DMS 273 treated with DMSO at 0.1 percent for 48 hours (cell line): ENCODE measurements at places on chromosomes 11 and 22.

DNA sequence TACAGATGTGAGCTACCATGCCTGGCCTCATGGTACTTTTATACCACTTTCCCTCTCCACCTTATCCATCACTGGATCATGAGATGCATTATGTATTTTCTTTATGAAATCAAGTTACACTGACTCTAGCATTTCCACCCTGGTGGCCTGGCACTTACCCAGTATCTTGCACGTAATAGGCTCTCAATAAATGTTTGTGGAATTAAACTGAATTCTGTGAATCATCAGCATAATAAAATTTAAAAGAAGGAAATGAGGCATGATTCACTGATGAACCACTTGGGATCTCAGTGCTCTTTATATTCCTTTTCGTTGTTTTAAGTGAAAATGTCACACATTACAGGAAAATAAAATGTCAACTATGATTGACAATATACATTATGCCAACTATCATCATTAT lies 25.1 kb downstream of the ADM start:
- DNase-seq, result no peak

GRCh38 chr11:76162336-76163288 lies 43.7 kb downstream of the WNT11 start:
- no peak for DNase-seq

DNA sequence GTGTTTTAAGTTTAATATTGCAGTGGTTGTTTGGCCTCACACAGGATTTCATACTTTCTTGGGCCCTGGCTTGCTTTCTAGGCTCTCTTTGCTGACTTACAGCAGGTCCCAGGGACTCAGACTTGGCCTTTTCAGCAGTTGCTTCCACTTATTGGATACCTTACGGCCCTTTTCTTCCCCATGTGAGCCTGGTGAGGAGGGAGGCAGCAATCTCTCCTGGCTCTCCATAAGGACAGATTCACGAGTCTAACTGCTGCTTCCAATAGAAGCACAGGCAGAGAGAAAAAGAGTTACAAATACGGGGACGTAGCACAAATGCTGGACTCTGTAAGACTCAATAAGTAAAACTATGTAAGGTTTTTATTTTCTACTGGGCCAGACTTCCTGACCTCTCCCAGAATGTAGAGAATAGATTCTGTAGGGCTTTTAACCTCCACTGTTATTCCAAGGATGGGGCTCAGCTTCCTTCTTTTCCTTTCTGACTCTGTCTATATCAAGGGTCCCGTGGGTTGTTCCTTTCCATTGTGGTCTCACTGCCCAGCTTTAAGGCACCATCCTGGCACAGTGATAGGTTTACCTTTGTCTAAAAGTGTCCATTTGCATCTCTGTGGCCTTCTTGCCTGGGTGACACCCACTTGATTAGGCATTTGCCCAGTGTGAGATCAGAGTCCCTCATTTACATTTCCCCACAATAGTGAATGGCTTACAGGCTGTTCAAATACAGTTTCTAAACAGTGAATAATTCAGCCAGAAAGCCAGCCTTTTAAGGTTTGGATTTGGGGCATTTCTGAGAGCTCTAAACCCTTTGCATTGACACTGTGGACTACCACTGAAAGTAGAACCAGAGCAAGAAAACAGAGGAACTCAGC lies 92.8 kb downstream of the RASSF10 start:
- no peak for DNase-seq

DNA sequence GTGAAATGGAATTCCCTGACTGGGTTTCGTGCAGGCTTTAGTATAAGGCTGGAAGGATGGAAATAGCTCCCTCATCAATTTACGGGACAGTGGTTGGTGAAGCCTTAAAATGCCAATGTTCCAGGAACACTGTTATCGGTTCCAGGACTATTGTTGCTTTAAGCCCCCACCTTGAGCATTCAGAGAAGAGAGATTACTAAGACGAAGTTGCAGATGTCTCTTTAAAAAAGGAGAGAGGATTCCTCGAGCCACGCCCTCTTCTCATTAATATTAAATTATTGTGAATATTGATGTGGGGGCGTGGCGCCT lies 195 bp upstream of the CREB3L1 start:
- no peak for DNase-seq

- DNase-seq, result no peak
These were observed 35.4 kb upstream of the TREH start for GRCh38 chr11:118714816-118715215.

DNA sequence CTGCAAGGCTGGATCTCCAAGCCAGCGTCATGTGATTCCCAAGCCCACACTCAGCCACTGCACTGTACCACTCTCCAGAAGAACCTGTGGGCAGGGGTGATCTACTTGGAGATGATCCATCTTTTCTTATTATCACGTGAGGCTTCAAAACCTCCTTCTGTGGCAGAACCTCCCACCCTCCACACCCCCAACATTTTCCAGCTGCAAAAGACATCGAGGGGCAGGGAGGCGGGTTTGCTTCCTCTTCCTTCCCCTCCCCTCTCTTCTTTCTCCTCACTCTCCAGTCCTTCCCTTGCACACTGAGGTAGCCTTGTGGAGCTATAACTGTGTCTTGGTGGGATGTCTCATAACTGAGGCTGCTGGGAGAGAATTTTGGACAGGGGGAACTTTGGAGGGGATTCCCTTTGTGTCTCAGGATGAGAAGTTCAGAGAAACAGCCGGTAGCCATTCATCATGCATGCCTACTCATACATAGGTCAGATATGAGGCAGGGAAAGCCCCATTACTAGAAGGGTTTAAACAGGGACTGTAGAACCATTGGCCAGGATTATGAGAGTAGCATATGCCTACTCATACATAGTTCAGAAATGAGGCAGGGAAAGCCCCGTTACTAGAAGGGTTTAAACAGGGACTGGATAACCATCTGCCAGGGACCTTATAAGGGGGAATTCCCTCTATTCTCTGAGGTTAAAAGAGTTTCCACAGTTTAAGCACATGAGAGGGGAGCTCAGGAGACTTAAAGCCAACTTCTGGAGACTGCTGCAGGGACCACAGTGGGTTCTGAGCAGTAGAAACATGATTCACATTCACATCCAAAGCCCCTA lies 420.7 kb upstream of the CADM1 start:
- DNase-seq, result no peak

- no peak for DNase-seq
These were observed 3.4 kb downstream of the DHCR7 start for GRCh38 chr11:71444811-71445210.

GRCh38 chr22:20430101-20430719 lies 7.4 kb downstream of the SCARF2 start:
- DNase-seq, result no peak

- no peak for DNase-seq
These were observed 37.2 kb upstream of the LDLRAD3 start for GRCh38 chr11:35906681-35907080.

- no peak for DNase-seq
These were observed 40.6 kb upstream of the BID start for GRCh38 chr22:17814830-17815229.

DNA sequence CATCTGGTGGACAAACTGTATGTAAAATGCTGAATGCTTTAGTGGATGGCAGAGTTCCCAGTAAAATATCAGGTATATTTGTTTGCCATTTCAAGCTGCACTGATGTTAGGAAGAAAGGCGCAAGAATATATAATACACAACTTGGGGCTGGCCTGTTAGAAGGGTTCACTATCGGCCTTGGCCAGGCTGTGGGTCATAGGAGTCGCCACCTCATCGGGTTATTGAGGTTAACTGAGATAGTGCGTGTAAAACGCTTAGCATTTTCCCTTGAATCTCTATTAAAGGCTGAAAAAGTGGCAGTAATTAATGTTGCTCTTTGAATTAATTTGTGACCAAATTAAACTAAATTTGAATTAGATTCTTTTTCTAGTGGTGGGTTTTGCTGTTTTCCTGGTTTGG lies 5.1 kb downstream of the FAM118A start:
- no peak for DNase-seq

DNA sequence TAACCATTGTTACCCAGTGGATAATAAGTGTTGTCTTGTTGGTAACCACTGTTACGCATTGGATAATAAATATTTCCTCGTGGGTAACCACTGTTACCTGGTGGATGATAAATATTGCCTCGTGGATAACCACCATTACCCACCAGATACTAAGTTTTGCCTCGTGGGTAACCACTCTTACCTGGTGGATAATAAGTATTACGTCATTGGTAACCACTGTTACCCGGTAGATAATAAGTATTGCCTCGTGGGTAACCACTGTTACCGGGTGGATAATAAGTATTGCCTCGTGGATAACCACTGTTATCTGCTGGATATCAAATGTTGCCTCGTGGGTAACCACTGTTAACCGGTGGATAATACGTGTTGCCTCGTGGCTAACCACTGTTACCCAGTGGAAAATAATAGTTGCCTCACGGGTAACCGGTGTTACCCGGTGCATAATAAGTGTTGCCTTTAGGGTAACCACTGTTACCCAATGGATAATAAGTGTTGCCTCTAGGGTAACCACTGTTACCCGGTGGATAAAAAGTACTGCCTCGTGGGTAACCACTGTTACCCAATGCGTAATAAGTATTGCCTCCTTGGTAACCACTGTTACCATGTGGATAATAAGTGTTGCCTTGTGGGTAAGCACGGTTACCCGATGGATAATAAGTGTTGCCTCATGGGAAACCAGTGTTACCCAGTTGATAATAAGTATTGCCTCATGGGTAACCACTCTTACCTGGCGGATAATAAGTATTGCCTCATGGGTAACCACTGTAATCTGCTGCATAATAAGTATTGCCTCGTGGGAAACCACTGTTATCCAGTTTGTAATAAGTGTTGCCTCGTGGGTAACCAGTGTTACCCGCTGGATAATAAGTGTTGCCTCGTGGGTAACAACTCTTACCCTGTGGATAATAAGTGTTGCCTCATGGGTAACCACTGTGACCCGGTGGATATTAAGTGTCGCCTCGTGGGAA lies 21.9 kb upstream of the NXPE4 start:
- DNase-seq, result no peak

GRCh38 chr11:3913921-3914320 lies 58.5 kb downstream of the STIM1 start:
- no peak for DNase-seq

DNA sequence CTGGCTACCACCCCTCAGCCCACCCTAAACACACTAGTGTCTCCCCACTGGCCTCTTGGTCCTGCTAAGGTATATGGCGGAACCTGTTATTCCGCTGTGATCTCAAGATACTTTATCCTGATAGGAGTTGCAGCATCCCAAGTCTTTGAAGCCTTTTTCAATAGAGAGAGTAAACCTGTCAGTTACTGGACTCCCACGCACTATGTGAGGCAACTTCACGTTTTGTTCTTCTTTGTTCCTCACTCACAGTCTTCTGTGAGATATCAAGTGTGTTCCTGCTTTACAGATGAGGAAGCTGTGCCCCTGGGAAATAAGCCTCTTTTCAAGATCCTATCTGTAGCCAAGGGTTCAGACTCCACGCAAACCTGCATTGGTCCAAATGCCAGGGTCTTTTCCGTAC lies 127.8 kb downstream of the MYO18B start:
- no peak for DNase-seq

- no peak for DNase-seq
These were observed 6.3 kb downstream of the HTATIP2 start for GRCh38 chr11:20369826-20370225.

- no peak for DNase-seq
These were observed 6.0 kb upstream of the OR10A2 start for GRCh38 chr11:6856871-6857270.

- DNase-seq, result no peak
These were observed 87.5 kb downstream of the TP53I11 start for GRCh38 chr11:44863231-44863630.

- DNase-seq, result no peak
These were observed 38.5 kb upstream of the LRRC4C start for GRCh38 chr11:41497974-41498373.

- DNase-seq, result no peak
These were observed 11.2 kb downstream of the C22orf31 start for GRCh38 chr22:29050457-29050856.

DNA sequence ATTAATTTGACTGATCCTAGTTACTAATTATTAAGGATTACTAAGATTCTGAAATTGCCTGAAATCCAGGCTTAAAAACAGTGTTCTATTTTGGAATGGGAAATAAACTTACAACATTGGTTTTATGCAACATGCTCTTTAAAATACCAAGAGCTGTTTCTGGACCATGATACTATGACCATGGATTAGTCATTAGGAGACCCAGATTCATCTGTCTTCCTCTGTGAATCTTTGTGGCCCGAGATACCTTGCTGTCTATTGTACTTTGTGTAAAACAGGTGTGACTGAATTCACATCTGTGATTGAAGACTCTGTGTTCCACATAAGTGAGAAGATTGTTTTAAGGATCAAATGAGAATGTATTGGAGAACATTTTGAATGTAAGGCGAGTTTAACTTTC lies 98.8 kb downstream of the HSD17B12 start:
- DNase-seq, result no peak

DNA sequence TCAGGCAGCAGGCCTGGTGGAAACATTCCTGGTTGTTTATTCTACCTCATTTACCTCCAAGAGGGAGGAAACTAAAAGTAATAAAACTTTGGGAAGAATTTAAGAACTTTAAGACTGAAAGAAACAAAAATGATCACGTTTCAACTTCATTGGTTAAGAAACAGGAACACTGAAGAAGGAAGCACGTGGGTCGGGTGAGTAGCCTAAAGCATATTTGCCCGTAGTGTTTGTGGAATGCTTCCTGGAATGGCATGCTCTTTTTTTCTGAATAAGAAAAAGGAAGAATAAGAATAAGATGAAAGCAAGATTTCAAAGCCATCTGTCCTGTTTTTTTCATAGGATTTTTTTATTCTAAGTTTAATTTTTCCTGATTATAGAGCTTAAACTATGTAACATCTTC lies 83.1 kb downstream of the WNT11 start:
- DNase-seq, result no peak

DNA sequence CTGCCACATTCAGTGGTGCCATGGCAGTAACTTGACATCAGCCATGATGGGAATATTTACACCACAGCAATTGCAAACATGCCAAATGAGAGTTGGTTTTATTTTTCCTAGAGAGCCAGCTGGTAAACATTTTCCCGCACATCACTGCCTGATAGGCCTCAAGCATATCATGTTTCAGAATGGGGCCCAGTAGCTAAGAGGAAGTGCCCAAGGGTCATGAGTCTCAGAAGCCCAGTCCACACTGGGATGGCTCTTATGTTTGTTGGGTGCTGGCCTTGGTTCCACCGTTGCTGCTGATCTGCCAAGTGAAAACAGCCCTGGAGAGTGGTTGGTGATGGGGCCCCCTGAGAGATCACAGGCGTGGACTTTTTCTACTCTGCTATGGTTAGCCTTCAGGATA lies 64.3 kb upstream of the NAV2 start:
- DNase-seq, result peak; percentile 28

DNA sequence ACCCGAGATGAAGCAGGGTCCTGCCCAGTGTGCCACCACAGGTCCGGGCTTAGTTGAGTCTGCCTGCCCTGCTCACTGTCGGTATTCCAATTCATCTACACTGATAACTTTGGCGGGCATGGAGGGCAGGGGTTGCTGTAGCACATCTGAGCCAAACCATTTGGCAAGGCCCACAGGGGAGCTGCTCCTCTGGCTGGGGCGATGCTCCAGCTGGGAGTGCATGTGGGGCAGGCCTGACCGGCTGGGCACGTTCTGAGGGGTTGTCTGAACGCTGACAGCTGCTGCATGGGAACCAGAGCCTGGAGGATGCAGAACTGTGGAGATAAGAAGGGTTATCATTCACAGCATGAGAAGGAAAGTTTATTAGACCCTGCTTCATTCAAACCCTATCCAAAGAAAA lies 40.4 kb downstream of the DRG1 start:
- no peak for DNase-seq

- peak; percentile 0 for DNase-seq
These were observed 1496.5 kb downstream of the FAM181B start for GRCh38 chr11:81237139-81237538.

GRCh38 chr22:36493690-36494110 lies 12.3 kb upstream of the TXN2 start:
- no peak for DNase-seq
